ENCODE measurements at places on chromosomes 2 and 18. TPM values are rescaled to one million over a fixed set of nuclear protein-coding genes. Genes with fewer than 3 reads are reported as not detected.

The SEPTIN10 gene
- total RNA-seq: 56.0 TPM

- no peak for DNase-seq
These were observed 5.9 kb upstream of the DLX2 start for GRCh38 chr2:172108587-172108930.

- no peak for DNase-seq
These were observed 70.9 kb downstream of the ZEB2 start for GRCh38 chr2:144449028-144449406.

- no peak for DNase-seq
These were observed 114.3 kb downstream of the FIGN start for GRCh38 chr2:163621445-163622004.

DNA sequence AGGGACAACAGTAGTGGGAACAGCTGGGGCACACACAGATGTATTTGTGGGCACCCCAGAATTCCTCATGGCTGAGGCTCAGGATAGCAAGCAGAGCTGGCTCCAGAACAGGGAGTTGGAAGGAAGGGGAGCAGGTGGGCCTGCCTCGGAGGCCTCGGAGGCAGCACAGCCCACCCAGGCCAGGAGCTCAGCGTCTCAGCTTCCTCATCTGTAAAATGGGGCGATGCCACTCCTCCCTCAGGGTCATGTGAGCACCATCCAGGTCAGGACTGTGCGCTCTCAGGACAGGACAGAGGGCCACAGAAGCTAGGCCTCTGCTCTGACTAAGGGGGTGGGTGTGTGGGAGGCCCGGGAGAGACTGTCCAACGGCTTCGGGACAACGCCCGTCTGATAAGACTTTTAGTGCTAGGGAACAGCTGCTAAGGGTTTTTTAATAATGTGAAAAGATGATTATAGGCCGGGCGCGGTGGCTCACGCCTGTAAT lies 106.2 kb downstream of the HDAC4 start:
- DNase-seq: no peak

Data from Daoy (cell line).